Hepatocyte (in vitro differentiated cells): ENCODE measurements at places on chromosomes 16 and 17. TPM values are rescaled to one million over a fixed set of nuclear protein-coding genes. Genes with fewer than 3 reads are reported as not detected.

The CCL17 gene
- total RNA-seq, result not detected in 2 replicates

The UNC45B gene
- total RNA-seq, result 0.20 TPM in 1 of 2 replicates, not detected in the other

DNA sequence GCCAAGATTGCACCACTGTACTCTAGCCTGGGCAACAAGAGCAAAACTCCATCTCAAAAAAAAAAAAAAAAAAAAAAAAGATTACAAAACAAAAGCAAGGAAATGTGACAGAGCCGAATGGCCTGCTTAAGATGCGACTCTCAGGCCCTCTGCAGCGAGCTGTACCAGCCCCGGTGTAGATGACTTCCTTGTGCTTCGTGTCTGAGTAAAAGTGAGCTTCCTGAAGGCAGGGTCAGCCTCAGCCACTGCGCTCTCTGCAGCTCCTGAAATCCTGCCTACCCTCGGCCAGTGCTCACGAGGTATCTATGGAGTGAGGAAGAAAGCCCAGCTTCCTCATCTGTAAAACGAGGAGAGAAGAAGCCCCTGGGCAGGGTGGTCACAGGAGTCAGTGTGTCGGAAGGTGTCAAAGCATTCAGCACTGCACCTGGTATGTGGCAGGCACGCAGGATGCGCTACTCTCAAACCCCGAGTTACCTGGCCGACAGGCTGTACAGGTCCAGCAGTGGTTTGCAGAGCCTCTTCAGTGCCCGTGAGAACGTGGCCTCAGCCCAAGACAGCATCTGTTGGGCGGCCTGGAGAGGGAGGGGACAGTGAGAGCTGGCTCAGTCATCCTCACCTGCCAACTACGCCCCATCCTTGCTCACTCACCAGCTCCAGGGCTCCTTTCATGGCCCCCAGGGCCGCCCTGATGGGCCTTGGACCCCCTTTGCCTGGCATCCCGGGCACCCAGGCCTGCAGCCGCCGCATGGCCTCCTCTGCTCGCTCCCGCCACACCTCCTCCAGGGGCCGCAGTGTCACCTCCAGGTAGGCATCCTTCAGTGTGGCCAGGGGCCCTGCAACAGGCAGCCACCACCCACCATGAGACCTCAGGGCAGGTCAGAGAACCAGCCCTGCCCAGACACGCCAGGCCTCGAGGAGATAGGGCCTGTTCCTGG lies 44.6 kb downstream of the RMI2 start:
- DNase-seq, result peak; percentile 6
- no peaks in the 10 kb centered on the region for H3K27me3 ChIP-seq
- no peaks in the 10 kb centered on the region for H3K36me3 ChIP-seq
- H3K4me3 ChIP-seq, result no peak overlapping the region
- no peak overlapping the region for H3K27ac ChIP-seq

GRCh38 chr17:1752425-1753262 lies 9.2 kb upstream of the SERPINF1 start:
- no peaks in the 10 kb centered on the region for H3K36me3 ChIP-seq
- no peak overlapping the region for H3K27ac ChIP-seq
- DNase-seq, result no peak
- H3K4me1 ChIP-seq, result no peaks in the 10 kb centered on the region

GRCh38 chr17:1592751-1593629 lies 30.4 kb upstream of the PITPNA start:
- H3K4me1 ChIP-seq, result peaks cover 47% of the 10 kb centered on the region
- H3K27me3 ChIP-seq, result no peaks in the 10 kb centered on the region
- H3K27ac ChIP-seq, result peak overlapping the region; percentile 84

GRCh38 chr17:13704333-13704732 lies 102.6 kb upstream of the HS3ST3A1 start:
- no peak overlapping the region for H3K27ac ChIP-seq
- H3K36me3 ChIP-seq, result no peaks in the 10 kb centered on the region
- peaks cover 5% of the 10 kb centered on the region for H3K4me1 ChIP-seq
- no peak for DNase-seq
- H3K4me3 ChIP-seq, result no peak overlapping the region

GRCh38 chr17:64245218-64246145 lies 17.6 kb downstream of the TEX2 start:
- DNase-seq, result no peak
- H3K4me1 ChIP-seq, result peaks cover 36% of the 10 kb centered on the region
- no peaks in the 10 kb centered on the region for H3K27me3 ChIP-seq
- H3K4me3 ChIP-seq, result no peak overlapping the region
- H3K27ac ChIP-seq, result no peak overlapping the region
- H3K36me3 ChIP-seq, result no peaks in the 10 kb centered on the region

DNA sequence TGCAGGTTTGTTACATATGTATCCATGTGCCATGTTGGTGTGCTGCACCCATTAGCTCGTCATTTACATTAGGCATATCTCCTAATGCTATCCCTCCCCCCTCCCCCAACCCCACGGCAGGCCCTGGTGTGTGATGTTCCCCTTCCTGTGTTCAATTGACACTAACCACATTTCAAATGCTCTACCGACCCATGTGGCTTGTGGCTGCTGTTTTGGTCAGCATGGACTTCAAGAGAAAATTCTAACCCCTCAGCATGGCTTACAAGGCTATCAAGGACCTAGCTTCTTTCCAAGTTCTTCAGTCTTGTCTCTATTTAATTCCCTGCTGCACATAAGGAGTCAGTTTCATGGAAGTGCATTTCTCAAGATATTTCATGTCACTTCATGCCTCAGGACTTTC lies 52.9 kb downstream of the MMD start:
- H3K27me3 ChIP-seq, result no peaks in the 10 kb centered on the region
- no peaks in the 10 kb centered on the region for H3K36me3 ChIP-seq
- H3K4me1 ChIP-seq, result no peaks in the 10 kb centered on the region
- DNase-seq, result no peak
- H3K27ac ChIP-seq, result no peak overlapping the region
